CD8-positive, alpha-beta T cell (primary cell): ENCODE measurements at places on chromosomes 7 and 10.
A peak's percentile ranks its signal among the peaks of the same experiment; 100 is the strongest.

DNA sequence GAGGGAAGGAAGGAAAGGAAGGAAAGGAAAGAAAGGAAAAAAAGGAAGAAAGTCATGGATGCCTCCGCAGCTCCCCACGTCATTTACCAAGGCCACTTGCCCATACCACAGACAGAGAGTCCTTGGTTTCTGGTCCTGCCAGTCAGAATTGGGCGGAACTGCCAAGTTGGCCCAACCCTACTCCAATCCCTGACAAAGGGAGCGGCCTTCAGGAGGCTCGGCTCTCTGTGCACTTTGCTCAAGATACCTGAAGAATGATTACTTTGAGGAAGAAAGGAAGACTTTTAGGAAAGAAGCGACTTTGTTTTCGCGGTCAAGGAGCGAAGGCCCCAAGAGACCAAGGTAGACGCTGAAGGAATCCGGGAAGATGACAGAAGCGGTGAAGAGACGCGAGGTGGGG, 49.1 kb upstream of the FXYD4 start:
- no peak for DNase-seq

GRCh38 chr7:87600130-87601124, at the start of gene ABCB1:
TSS of gene ABCB1 (minus strand) at chr7:87600884. CDS start at chr7:87600184, 700 bp downstream.
- peak; percentile 60 for DNase-seq

GRCh38 chr7:133769668-133770067, 357.5 kb upstream of the LRGUK start:
- no peak for DNase-seq

- no peak for DNase-seq
Observed at GRCh38 chr7:29039821-29040578, 81.9 kb upstream of the TRIL start.

GRCh38 chr10:62270020-62270419, 1.4 kb upstream of the RTKN2 start:
- DNase-seq: no peak
